Motor neuron (in vitro differentiated cells): ENCODE measurements at places on chromosomes 11 and 22. TPM values are rescaled to one million over a fixed set of nuclear protein-coding genes. Genes with fewer than 3 reads are reported as not detected.

P4HA3 gene
- total RNA-seq: 3.0 and 3.5 TPM in 2 replicates

ST14 gene
- 0.79 and 1.1 TPM in 2 replicates for total RNA-seq

DNA sequence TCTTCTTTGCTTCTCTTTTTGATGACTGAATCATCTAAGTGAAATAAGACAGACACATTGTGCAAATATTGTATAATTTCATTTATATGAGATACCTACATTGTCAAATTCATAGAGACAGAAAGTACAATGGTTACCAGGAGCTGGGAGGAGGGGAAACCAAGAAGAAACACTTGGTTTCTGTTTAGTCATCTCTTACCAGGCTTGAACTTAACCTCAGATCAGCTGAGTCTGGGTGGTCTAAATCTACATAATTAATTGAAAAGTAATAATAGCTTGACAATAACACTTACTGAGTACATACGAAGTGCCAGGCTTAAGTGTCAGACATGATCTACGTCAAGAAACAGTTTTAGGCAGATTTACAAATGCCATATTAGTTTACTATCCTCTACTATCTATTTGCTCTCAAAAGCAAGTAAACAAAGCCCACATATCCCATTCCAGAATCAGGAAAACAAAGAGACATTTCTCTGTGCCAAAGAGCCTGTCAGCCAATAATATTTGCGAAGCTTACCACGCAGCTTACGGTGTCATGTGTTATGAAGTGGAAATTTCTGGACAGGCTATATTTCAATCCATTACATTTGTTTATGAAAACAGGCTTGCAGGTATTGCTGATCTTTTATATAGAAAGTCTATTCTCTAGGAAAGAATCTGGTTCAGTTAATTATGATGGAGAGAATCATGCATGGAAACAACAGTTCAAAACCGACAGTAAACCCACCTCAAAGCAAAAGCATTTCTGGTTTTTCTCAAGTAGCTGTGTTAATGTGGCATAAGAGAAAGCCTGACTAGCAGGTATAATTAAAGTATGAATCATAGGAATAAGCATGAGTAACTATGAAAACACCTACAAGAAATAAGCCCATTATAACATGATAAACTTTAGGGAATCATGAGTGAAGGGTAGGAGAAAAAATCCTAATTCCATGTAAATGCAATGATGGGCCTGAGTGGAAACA lies 2.7 kb upstream of the ARHGAP42 start:
- no peak for ATAC-seq

DNA sequence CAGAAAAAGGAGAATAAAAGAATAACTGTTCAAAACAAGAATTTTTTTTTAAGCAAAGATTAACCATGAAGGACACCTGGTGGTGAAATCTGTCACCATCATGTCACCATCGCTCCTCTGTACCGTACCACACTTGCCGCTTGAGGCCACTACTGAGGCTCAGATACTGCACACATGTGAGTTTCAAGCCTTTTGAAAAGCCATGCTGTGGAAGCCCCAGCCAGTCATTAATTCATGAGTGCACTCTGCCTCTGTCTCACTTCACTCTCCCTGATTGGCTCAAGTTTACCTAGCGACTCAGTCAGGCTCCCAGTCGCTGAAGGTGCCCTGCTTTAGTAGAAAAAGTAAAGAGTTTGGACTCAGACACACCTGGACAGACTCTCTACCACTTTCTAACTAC lies 6.6 kb upstream of the MS4A12 start:
- ATAC-seq: no peak

DNA sequence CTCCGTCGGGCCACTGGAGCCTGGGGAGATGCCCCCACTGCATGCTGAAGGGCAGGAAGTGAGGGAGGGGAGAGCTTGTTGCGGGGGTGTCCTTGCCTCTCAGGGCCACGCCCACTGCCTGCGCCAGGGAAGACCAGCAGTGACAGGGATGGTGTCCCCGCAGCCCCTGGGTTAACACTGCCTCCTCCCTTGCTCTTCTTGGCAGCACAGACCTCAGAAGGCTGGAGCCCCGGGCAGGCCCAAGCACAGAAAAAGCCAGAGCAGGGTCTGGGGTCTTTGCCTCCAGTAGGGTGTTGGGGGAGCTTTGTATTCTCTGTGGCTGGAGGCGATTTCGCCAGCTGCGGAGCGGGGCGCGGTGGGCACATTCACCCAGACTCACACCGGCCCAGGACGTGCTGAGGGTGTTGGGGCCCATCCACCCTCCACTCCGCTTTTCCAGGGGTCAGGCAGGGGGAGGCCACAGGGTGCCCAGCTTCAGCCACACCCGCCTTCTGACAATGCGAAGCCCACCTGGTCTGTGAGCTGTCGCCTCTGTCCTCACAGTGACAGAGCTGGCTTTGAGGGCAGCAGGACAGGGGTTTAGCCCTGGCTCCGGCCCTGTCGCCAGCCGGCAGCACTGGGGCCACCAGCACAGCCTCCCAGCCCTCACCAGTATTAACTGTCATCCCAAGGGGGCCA lies 83.7 kb downstream of the CDKN1C start:
- ATAC-seq: no peak

GRCh38 chr22:47625013-47625385 lies 862.5 kb downstream of the TBC1D22A start:
- ATAC-seq: no peak

- no peak for ATAC-seq
These were observed 29.4 kb downstream of the SLC1A2 start for GRCh38 chr11:35389897-35390465.

- ATAC-seq: no peak
These were observed 257.5 kb downstream of the TMEM135 start for GRCh38 chr11:87295237-87295636.

GRCh38 chr22:35746248-35746647 lies 28.6 kb downstream of the APOL5 start:
- no peak for ATAC-seq

DNA sequence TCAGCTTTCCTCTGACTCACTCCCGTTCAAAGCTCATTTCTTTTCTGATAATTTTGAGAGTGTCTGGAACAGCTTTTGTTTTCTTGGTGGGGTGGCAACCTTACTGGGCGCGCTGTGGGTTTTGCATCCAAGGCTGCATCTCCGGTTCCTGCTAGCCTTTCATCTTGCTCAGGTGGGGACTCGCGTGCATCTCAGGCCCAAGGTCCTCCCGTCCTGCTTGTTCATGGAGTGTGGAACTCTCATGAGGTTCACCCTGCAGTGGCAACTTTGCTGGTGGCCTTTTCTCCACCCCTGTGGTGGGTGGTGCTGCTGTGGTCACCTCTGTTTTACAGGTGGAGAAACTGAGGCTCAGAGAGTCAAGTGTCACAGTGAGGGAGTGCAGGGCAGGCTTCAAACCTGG lies 25.6 kb downstream of the MCM5 start:
- ATAC-seq: no peak
